ENCODE measurements at places on chromosomes 3 and 15.

DNA sequence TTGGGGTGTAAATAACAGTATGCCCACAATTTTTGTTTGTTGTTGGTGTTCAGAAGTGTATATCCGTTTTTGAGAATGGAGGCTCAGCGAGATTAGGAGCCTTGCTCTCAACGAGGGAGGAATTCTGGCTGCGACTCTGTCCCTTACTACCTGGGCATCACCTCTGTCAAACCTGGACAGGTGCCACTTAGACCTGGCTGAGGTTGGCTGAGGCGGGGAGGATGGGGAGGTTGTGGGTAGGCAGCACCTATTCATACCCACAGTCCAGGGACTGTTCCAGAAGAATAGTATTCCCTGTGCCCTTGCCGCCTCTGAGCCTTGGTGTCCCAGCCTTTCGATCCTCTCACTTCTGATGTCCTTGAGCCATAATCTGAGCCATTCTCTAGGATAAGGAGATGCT is 99.9 kb downstream of the LINGO1 start:
- DNase-seq, result no peak

GRCh38 chr3:140242818-140243276 is 307.9 kb downstream of the CLSTN2 start:
- no peak for DNase-seq

GRCh38 chr15:80404057-80404760 is at the start of gene ARNT2:
TSS of gene ARNT2 (plus strand) at chr15:80404382. CDS start at chr15:80404516, 134 bp downstream.
- DNase-seq, result peak; percentile 57

- no peak for DNase-seq
These were observed 16.1 kb downstream of the LYSMD2 start for GRCh38 chr15:51721199-51721960.

DNA sequence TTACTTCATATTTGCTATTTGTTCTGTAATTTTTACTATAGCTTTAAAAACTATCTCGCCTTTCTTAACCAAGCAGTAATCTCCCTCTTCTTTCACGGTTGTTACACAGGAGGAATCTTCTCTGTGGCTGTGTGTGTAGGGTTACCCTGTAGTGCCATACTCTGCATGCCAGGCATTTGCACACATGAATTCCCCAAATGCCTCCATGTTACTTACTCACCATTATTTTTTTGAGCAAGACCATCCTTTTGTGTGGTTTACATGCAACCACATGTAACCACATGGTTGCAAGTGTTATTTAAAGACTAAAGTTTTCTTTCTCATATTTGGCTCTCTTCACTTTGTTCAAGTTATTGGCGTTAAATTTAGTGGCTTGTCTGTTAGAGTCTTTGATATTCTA is 45.5 kb downstream of the HPS3 start:
- DNase-seq, result peak; percentile 15

- no peak for DNase-seq
These were observed 39.6 kb upstream of the MEF2A start for GRCh38 chr15:99526176-99526575.

- DNase-seq, result no peak
These were observed 23.0 kb upstream of the COPG1 start for GRCh38 chr3:129226374-129226773.

DNA sequence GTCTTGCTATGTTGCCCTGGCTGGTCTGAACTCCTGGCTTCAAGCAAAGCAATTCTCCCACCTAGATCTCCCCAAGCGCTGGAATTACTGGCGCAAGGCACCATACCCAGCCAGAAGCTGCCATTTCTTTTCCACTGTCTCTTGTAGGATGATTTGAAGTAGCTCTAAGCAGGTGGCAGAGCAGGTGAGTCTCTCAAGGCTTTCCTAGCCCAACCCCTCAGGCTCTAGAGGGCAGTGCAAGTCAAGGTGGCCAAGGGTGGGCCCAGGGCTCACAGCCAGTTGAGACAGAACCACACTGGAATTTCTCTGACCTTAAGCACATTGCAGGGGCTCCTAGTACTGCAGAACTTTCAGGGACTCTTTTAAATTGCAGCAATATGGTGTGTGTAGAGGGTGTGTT is 15.6 kb upstream of the DAG1 start:
- peak; percentile 7 for DNase-seq

GRCh38 chr15:29126821-29127461 is 142.7 kb downstream of the NSMCE3 start:
- no peak for DNase-seq

DNA sequence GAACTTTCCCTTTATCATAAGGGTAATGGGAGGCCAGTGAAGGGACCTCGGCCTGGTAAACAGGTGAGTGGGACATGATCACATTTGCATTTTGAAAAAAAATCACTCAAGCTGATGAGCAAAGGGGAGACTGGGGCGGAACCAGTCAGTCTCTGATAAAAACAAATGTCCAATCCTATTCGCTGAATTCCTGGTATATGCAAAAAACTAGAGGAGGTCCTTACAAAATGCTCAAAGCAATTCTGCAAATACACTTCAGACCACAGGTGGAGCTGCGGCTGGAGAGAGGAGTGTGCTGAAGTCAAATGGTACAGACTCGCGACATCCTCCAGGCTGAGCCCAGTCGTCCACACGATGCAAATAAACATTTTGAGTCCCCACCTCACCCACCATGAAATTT is 166.7 kb downstream of the FOXP1 start:
- no peak for DNase-seq

DNA sequence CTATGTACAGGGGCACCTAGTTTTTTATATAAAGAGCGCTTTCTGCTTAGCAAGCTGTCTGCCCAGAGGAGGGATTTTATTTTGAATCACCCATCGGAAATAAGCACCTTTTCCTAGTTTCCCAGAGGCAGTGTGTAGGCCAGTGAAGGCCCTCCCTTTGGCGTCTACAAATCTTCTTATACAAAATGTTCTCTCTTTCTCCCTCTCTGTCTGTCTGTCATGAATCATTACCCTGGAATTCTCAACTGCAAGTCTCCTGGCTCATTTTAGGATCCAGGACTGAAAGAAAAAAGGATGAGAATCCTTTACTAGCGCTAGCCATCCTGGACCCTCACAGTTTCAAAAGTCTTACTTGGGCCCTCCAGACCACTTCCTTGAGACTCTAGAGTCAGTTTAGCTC is 728.1 kb downstream of the OTOL1 start:
- DNase-seq, result no peak

DNA sequence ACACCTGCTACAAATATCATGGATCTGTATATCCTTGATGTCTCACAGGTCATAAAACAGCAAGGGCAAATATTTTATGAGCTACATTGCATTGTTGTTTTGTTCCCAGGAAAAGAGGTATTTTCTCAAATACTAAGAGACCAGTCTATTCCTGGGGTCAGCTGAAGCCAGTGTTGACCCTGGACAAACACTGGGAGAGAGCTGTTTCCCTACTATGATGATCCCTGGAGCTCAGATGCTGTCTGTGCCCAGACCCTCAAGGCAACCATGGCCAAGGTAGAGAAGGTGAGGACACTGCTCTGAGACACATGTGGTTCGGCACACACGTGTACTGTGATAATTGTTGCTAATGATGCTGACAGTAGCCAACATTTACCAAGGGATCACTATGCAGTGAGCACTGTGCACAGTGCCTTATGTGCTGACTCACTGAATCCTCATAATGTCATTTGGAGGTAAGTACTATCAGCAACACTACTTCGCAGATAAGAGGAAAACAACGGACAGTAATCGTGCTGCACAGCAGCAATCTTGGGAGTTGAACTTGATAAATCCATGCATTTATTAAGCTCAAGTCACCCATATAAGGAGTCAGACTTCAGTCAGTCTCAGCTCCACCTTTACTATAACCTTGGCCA is 943.6 kb downstream of the FHIT start:
- no peak for DNase-seq

DNA sequence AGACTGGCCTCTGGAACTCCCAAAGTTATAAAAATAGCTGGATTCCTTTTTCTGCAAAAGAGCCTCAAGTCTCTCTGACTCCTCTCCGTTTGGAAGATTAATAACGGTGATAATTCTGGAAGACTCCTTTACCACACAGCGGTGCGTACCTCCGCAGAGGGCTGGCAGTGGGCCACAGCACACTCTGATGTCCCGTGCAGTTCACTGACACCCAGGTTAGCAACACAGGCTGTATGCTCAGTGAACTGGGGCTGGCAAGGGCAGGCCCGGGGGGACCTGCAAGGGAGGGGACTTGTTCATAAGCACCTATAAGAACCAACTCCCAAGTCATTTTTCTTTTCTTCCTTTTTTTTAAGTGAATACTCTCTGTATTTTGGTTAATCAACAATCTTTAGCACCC is 120.3 kb upstream of the TJP1 start:
- no peak for DNase-seq

- DNase-seq, result peak; percentile 98
These were observed at the start of gene EIF3J for GRCh38 chr15:44536962-44537734. TSS of gene EIF3J (plus strand) at chr15:44537147. CDS start at chr15:44537195, 48 bp downstream.

DNA sequence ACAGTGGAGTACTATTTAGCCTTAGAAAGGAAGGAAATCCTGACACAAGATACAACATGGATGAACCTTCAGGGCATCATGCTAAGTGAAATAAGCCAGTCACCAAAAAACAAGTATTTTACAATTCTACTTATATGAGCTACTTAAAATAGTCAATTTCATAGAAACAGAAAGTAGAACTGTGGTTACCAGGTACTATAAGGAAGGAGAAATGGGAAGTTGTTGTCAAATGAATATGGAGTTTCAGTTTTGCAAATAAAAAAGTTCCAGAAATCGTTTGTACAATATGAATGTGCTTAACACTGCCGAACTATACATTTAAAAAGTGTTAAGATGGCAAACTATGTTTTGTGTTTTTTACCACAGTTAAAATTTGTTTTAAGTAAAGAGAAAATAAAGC is 26.8 kb downstream of the TRANK1 start:
- no peak for DNase-seq

- no peak for DNase-seq
These were observed 282.0 kb upstream of the VEPH1 start for GRCh38 chr3:157785102-157785826.

DNA sequence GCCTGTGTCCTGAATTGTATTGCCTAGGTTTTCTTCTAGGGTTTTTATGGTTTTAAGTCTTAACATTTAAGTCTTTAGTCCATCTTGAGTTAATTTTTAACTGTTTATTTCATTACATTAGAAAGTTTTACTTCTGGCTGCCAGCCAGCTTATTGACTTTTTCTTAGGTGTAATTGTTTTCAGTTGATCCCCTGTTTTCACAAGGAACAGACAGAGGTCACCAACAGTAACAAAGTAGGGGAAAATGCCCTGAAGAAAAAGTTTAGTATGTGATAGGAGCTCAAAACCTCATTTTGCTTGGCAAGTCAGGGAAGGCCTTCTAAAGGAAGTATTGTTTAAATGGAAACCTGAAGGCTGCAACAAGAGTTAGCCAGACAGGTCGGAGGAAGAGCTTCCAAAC is 10.4 kb downstream of the WDR48 start:
- DNase-seq, result no peak

- DNase-seq, result peak; percentile 64
These were observed 2.7 kb upstream of the CRELD1 start for GRCh38 chr3:9930804-9931418.

GRCh38 chr3:100911956-100912355 is 81.3 kb downstream of the ABI3BP start:
- no peak for DNase-seq

DNA sequence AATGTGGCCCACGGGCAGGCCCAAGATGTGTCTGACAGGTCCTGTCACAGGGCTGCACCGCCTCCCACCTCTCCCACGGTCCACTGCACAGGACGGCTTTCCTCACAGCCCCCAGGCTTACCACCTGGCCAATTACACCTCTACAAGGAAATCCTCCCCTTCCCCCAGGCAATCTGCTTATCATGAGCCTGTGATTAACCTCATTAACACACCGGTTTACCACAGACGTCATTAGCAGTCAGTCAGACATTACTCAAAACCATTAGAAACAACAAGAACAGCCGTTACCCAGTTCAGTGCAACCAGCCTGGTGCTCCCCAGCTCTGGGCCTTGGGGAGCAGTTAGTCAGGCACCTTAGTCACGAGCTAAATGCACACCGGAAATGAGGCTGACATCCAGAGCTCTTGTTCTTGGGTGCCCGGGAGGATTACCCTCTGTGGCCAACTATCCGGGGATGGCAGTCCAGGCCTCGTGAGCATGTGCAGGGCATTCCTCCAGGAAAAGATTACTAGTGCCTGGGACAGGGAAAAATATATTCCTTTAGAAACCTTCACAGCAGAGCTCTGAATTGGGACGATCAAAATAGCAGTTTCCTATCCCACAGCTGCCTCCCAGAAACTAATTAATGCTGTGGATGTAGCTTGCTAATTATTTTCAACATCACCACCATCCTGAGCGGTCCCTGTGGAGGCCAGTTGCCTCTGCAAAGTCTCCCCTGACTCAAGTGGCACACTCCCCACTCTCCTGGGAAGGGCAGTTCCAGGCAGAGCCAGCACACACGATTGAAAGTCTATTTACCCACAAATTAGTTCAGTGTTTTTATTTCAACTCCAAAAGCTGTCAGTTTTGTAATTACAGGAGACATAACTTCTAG is 117.4 kb upstream of the ZBED2 start:
- DNase-seq, result no peak

- DNase-seq, result no peak
These were observed 349.2 kb upstream of the MCTP2 start for GRCh38 chr15:93882141-93882540.

- peak; percentile 36 for DNase-seq
These were observed 73.8 kb upstream of the ZBED2 start for GRCh38 chr3:111668888-111669488.

DNA sequence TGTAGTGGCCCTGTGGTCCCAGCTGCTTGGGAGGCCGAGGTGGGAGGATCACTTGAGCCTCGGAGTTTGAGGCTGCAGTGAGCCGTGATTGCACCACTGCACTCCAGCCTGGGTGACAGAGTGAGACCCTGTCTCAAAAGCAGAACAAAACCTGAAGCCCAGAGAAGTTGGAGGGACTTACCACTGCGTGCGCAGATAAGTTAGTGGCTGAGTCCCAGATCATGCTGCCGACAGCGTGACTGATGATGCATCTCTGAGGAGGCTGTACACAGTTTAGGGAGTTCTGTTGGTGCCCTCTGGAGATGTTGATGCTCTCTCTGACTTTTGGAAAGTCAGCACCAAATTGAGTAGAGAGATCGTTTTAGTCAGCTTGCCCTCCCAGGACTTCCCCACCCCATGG is 15.8 kb upstream of the ABTB1 start:
- DNase-seq, result no peak

DNA sequence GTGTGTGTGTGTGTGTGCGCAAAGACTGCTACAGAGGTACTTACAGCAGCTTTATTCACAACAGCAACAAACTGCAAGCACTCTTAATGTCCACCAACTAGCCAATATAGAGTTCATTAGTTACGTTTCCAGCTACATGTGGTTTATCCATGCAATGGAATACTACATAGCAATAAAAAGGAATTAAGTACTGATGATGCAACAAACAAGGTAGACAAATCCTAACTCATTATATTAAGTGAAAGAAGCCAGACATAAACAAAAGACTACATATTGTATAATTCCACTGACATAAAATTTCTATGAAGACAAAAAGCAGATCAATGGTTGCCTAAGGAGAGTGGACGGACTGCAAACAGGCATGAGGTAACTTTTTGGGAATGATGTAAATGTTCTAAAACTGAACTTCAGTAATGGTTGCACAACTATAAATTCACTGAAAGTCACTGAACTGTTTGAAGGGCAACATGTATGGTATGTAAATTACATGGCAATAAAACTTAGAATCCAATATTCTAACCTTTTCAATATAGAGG is 433.7 kb downstream of the SHQ1 start:
- DNase-seq, result no peak
